ENCODE measurements at places on chromosomes 6 and 20. TPM values are rescaled to one million over a fixed set of nuclear protein-coding genes. Genes with fewer than 3 reads are reported as not detected.

DNA sequence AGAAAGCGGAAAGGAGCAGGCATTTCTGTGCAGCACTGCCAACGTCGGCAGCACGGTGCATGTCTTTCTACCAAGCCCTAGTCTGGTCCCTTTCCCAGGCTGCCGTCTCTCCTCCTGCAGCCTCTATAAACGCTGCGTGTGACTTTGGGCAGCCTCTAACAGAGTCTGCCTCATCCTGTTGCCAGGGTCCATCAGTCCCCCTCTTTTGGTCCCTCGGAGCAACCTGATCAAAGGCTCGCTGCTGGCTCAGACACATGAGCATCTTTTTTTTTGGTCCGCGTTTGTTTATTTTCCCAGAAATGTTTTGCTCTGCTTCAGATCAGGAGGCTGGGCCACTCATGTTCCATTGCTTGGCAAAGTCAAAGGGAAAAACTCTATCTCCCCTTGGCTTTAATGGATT lies 166.8 kb upstream of the CST7 start:
- no peak for DNase-seq

GRCh38 chr6:67112120-67112519 lies 1405.1 kb upstream of the EYS start:
- no peak for DNase-seq

DNA sequence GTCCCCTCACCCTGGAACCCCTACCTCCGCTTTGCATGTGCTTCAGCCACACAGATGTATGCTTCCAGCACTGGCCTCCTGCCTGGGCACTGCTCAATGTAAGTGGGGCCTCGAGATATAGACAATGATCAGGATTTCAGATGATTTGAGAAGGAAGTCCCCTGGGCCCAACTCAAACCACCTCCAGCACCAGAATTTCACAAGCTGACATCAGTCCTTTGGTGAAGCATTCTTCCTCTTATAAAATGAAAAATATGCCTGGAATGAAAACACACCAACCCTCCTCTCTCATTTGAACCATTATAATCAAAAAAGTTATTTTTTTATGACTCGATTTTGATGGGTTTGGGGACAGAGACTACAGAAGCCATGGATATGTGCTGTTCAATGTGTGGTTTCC lies 48.5 kb downstream of the BTBD3 start:
- no peak for DNase-seq

DNA sequence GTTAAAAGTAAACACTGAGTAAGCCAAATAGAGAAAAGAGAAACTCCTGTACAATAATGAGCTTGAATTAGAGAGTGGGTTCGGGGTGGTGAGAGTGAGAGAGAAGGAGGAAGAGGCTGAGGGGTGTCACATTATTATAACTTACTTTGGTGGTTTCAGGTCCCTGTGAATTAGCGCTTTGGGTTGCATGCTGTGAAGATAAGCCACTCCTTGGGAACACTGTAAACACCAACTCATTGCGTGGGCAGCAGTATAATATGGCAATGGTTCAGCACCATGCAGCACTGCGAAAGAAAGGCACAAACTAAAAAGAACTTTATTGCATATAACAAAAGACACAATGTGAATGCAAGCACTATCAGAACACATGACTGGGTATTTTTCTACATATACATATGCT lies 26.9 kb downstream of the MAP3K7 start:
- DNase-seq: no peak

- peak; percentile 64 for DNase-seq
Observed at GRCh38 chr6:41488433-41489119, 57.6 kb upstream of the FOXP4 start.

- DNase-seq: no peak
Observed at GRCh38 chr6:84549917-84550316, 214.5 kb downstream of the TBX18 start.

- no peak for DNase-seq
Observed at GRCh38 chr6:26216886-26217713, 129.9 kb downstream of the HFE start.

DNA sequence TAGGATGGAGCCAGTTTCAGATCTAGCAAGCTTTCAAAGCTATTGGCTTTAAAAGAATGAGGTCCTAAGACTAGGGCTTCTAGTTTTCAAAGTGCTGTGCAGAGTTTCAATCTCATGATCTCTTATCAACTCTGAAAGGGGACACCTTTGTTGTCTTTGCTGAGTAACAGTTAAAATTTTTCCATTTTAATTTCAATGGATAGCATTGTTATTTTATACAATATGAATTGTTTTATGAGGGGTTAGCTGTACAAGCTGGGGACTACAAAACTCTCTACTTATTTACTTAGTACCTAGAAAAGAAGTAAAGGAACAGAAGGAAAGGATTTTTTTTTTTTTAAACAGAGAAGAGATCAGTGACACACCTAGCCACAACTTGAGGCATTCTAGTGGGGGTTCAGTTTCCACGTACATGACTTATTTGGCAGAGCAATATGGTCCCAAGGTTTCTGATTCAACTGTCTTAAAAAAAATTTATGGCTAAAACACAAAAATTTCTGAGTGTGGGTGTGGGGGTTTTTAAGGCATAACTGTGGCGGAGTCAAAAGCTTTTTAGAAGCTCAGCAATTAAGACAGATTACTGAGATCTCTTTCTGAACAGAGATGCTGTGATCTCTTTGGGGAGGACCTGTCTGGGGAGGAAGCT lies 46.1 kb upstream of the JAG1 start:
- no peak for DNase-seq

SUN5 gene
- total RNA-seq: not detected

AVP gene
- total RNA-seq: not detected

CST1 gene
- not detected for total RNA-seq

SLC16A10 gene
- total RNA-seq: 36.8 TPM

BTNL2 gene
- not detected for total RNA-seq

TSPO2 gene
- total RNA-seq: not detected

SOBP gene
- 29.6 TPM for total RNA-seq
